Hypothalamus (tissue), 51 donors: ENCODE measurements at places on chromosomes 2 and 18.

DNA sequence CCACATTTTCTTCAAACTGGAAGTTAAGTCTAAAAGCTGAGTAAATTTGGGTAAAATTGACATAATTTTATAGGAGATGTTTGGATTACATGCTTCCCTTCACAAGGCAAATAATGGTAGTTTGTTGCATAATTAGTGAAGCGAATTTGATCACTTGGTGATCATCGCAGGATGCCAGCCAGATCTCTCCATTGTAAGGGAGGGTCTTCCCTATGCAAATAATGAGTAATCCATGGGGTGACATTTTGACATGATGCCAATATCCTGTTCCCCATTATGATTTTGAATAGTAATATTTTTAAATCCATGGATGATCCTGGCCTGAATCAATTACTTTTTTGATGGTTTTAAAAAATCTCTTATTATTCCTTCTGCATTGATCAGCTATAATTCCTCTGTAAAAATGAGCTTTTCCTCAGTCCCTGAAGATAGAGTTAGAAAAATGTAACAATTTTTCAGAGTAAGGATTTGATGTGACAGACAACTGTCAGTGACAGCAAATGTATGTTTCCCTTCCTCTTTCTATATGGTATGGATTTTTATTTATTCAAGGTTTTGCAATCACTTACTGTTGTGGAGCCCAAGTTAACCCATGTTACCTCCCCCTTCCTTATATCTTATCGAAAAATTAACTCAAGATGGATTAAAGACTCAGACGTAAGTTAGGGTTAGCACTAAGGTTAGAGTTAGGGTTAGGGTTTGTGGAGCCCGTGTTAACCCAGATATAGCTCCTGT lies 21.4 kb downstream of the CCL20 start:
- DNase-seq: no peak

DNA sequence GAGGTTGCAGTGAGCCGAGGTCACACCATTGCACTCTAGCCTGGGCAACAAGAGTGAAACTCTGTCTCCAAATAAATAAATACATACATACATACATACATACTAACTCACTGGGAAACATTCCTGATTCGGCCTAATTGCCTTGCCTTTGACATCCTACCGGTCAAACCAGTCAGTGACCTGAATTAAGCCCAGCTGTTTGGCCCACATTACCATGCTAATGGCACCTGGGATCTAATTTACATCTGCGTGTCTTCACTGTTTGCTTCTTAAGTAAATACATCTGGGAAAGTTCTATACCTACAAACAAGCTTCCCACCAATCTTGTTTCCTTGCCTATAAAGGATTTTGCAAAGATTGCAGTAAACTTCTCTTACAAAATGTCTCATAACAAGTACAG lies 230.2 kb upstream of the ZC3H15 start:
- DNase-seq: no peak

DNA sequence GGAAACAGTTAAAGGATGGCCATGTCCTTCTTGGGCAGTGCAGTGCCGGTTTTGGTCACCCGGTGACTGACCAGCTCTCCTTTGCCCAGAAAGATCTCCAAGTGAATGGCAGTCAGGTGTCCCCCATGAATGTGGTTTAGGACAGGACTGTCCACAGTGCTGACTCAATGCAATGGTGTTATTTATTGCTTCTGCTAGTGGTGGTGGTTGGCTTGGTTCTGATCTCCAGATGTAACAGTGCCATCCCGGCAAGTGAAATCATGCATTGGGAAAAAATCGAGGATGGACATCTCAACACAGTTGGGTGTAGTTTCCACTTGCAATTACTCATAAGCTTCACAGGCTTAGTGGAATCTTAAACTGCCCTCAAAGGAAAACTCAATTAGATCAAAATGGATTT lies 81.9 kb downstream of the TGOLN2 start:
- no peak for DNase-seq

GRCh38 chr2:158723921-158724802 lies 71.0 kb upstream of the DAPL1 start:
- peak; percentile 30 for DNase-seq

DNA sequence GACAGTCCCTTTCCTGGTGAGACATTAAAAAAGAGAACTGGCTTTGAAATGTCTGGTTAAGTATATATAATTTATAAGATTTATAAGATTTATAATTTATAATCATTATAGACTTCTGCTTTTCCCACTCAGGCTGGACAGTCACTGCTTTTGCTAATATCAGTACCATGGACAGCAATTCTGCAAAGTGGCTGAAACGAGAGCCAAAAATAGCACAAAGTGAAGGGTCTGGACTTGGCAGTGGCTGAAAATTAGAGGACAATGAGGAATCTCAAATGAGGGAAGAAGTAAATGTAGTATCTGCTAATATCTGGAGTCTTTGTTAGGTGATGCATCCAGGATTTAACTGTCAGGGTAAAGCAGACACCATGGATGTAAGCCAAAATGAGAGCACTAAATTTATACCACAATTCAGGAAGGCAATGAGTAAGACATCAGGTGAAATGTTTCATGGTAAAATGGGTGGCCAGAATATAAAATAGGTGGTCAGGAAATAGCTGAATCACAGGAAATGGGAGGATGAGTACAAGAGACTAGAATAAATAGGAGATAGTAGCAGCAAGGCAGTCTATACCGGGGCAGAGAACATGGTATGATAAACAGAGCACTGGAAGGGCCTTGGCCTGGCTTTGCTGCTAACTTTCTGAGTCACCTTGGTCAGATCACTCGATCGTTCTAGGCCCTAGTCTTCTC lies 39.6 kb upstream of the BOD1L2 start:
- DNase-seq: peak; percentile 7

- DNase-seq: no peak
Observed at GRCh38 chr2:113895301-113895700, 5.4 kb downstream of the ACTR3 start.

DNA sequence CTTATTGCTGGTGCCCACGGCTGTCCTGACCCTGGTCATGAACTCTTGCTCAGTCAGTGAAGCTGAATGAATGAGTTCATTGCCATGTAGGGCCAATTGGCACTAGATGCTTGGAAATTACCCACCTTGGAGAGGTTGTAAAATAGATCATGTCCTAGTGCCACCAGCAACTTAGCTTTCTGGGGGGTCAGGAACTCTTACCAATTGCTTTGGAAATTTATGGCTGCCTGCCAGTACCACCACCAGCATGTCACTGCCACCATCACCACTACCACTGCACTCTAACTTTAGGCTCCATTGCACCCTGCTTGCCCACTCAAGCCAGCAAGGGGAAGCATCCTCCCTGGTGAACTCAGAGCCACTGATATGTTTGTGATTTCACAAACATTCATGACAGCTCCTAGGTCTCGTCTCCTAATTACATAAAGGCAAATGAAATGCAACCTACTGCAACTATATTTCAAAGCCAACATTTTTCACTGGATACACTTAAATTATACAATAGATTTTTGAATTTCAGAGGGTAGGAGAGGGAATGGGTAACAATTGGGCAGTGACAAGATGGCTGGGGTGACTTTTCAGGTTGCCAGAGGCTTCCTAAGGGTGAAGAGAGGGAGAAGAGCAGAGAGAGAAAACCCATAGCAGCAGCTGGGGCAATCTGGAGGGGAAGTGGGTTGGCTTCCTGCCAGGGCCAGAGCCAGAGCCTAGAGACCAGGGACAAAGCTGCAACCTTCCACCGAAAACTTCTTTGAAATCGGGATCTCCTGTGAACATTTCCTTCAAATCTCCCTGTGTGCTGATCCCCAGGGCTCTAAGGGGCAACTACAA lies 3.5 kb upstream of the EMILIN1 start:
- DNase-seq: no peak

DNA sequence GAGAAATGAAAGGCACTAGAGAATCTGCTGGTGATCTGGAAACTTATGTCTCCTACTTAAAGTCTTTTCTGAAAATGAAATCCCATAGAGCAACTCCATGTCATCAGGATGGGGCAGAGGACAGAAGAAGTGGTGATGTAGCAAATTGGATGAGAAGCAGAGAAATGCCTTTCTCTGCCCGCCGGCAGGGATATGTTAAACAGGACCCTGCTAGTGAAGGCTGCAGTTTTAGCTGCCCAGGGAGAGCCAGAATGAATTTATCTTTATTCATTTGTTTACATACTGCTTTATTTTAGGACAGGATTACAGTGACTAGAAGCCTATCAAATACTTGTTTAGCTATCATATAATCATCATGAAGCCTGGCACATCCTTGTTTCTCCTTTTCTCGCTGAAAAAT lies 247.0 kb downstream of the DOK6 start:
- no peak for DNase-seq

GRCh38 chr2:127456960-127457359 lies 38.7 kb downstream of the PROC start:
- DNase-seq: no peak

GRCh38 chr18:56235071-56235470 lies 403.3 kb downstream of the TXNL1 start:
- no peak for DNase-seq

- DNase-seq: no peak
Observed at GRCh38 chr18:8750954-8751415, 45.6 kb downstream of the MTCL1 start.

GRCh38 chr2:188853307-188853706 lies 120.9 kb upstream of the COL3A1 start:
- DNase-seq: no peak

GRCh38 chr18:21798126-21798525 lies 57.5 kb downstream of the MIB1 start:
- DNase-seq: no peak

DNA sequence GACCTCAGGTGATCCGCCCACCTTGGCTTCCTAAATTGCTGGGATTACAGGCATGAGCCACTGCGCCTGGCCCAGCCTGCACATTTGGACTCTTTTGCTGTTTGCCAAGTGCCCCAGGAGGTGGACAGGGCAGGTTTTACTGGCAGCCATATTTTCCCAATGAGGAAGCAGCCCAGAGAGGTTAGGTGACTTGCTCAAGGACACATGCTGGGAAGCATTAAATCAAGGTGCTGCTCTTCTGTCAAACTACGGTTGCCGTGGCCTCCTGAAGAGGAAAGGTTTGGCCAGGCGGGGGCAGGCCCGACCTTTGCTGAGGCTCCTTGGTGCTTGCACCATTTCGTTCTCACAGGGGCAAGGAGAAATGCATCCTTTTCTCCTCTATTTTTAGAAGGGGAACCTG lies 44.0 kb downstream of the DNMT3A start:
- DNase-seq: no peak

- DNase-seq: no peak
Observed at GRCh38 chr2:215435280-215435869, 493 bp downstream of the FN1 start.

- peak; percentile 14 for DNase-seq
Observed at GRCh38 chr18:79200546-79201268, 131.5 kb downstream of the ATP9B start.

- DNase-seq: no peak
Observed at GRCh38 chr2:168375195-168375798, 80.8 kb upstream of the CERS6 start.

GRCh38 chr2:86082756-86083155 lies 22.9 kb downstream of the POLR1A start:
- no peak for DNase-seq

GRCh38 chr18:56120782-56121181 lies 517.6 kb downstream of the TXNL1 start:
- no peak for DNase-seq

GRCh38 chr2:179297927-179298326 lies 33.3 kb upstream of the SESTD1 start:
- no peak for DNase-seq

DNA sequence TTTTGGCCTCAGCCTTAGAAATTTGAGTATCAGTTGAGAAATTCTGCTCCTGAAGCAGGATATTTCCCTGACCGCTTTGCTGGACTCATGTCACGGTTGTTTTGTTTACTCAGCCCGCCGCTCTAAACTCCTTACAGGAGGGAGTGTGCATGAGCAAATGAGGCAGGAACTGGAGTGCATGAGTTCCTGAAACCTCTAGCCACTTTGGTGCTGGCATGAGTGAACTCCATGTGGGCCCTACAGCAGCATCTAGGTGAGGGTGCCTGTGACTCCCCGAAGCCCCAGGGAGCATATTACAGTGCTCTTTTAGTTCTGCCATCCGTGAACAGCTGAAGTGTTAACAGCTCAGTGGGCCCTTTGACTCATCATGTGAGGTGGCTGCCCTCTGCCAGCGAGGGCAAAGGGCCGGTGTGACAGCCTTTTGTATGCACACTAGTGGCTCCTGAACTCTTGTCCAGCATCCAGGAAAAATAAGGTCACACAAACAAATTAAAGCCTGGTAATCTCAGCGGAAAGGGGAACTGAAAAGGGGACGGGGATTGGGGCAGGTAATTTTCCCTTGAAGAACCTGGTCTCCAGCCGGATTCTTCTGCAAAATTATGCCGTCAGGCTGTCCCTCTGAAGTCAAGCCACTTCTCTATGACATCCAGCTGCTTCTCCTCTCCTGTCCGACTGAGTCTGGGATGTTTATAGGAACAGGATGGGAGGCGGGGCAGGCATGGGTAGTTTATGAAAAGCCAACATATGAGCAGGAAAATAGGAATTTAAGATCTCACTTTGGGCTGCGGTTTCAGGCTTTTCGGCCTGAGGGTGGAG lies 1668.7 kb downstream of the SUCLG1 start:
- no peak for DNase-seq
